Activated T-cell treated with anti-CD3 and anti-CD28 coated beads for 4 hours (primary cell): ENCODE measurements at places on chromosomes 6 and 20.

DNA sequence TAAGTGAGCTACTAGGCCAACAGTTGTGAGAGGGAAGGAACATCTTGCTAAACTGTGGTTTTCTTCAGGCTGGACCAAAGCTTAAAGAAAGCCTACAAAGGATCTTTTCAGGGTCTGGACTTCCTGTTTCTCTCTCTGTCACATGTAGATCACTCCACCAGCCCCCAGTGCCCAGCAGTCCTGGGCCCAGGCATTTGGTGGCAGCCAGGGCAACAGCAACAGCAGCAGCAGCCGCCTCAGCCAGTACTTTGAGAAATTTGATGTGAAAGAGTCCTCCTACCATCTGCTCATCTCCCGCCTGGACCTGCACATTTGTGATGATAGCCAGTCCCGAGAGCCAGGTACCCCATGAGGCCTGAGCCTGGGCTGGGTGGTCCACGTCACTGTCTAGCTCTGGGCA, 44.1 kb downstream of the BLTP3A start:
- DNase-seq = no peak

DNA sequence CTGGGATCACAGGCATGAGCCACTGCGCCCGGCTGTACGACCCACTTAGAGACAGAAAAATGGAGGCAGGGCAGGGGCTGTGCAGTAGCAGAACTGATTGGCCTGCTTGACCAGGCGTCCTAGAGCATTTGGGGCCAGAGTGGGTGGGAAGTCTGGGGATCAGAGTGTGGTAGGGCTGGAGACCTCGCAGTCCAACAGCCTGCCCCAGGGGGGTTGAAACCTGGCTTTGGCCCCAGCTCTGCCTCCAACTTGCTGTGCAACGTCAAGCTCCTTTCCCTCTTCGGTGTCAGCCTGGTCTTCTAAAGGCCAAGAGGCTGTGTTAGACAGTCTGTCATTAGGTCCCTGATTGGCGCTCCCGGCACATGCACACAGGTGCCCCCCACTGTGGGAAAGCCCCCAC, 15.3 kb upstream of the SPDEF start:
- no peak for DNase-seq

DNA sequence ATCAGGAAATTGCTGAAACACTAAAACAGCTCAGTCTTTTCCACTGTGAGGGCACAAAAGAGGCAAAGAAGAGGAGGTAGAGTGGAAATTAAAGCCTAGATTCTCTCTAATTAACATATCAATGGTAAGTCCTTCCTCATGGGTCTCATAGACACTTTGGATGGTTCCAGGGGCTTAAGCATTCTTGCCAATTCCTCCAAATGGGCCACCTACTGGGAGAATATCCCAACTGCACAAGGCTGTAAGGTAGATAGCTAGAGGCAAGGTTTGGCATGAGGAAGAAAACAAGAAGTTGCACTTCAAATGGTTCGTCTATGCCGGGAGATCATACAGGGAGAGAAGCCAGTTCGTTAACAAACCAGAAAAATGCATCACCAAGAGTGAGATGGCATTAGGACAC, 107.6 kb upstream of the KHDRBS2 start:
- DNase-seq = no peak

DNA sequence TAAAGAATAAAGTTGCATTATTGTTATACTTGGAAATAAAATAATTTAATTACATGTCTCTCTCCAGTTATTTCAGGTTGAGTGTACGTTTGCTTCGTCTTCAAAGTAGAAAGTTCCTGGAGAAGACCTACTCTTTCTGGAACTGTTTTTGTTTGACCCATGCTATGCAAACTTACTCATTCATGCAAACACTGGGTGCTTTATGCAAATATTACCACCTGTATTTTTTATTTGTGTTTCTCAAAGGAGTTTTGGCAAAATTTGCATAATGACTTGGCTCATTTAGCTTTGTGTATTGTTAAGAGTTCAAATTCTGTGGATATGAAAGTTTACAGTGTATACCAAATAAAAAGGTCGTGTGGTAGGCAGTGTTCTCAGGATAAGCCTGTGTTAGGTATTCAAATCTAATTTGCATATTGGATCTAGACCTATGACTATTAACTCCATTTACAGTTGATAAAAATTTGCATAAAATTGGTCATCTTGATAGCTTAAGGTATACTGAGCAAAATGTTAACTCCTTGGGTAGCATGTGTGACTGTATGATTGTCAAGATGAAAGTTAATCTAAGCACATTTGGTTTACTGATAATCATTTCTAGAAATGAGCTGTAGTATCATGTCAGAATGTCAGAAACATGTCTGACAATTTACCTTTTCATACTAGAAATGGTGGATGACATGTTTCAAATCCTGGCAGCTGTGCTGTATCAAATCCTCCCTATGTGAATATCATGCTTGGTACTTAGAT, 65.2 kb downstream of the CDKAL1 start:
- DNase-seq = no peak

GRCh38 chr6:257774-258173, 34.5 kb upstream of the DUSP22 start:
- DNase-seq = no peak

DNA sequence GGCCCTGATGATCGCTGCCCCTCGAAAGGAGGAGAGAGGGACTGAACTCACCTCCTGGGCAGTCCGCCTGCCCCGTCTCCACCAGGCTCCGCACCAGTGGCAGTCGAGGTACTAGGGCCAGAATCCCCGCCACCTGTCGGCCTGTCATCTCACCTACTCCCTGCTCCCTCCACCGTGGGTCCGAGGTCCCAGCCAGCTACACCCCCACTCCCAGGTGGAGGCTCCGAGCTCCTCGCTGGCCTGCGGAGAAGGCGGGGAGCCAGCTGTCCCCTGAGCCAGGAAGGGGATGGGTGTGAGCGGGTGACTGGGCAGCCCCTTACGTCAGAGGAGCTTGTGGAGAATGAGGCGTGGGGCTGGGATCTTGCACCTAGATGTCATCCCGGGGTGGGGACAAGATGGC, 1066.5 kb upstream of the MANEA start:
- DNase-seq = no peak

- DNase-seq = no peak
Measured at GRCh38 chr20:61289166-61289565, 37.1 kb downstream of the CDH4 start.

GRCh38 chr20:39853636-39854035, 835.4 kb downstream of the MAFB start:
- DNase-seq = no peak

- no peak for DNase-seq
Measured at GRCh38 chr6:98335594-98335993, 498.8 kb upstream of the POU3F2 start.

DNA sequence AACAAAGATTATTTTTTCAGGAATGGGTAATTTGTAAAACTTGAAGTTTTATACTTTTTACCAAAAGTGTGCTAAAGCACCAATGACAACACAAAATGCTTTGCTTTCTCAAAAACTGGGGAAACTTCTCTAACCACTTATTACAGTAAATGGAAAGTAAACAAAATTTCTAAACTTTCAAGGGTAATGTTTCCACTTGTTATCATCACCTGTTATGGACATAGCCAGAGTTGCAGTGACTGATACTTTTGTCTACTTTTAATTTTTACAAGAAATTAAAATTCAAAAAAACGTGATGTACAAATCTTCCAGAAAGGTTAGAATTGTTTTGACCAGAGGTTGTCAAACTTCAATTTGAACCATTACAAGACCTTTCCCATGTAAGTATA, 99.9 kb downstream of the JAG1 start:
- no peak for DNase-seq

DNA sequence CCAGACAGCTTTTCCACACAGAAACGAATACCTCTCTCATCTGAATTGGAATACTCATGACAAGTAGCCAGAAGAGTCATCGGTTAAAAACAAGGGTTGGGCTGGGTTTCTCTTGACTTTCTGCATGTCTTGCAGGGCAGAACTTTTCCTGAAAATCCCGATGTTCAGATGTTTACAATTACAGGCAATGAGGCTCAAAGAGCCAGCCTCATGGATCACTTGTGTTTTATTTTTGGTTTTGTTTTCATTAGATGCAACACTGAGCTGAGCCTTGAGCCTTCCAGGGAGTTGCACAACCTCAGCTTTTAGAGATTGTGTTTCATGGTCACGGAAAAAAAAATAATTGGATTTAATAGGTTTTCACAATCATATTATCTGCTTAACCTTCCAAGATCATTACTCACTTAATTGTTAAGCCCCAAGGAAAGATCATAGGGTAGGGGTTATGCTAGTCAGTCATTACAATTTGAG, 288.1 kb upstream of the PRDM1 start:
- DNase-seq = no peak

- DNase-seq = no peak
Measured at GRCh38 chr6:111603040-111603439, 2.6 kb downstream of the TRAF3IP2 start.

DNA sequence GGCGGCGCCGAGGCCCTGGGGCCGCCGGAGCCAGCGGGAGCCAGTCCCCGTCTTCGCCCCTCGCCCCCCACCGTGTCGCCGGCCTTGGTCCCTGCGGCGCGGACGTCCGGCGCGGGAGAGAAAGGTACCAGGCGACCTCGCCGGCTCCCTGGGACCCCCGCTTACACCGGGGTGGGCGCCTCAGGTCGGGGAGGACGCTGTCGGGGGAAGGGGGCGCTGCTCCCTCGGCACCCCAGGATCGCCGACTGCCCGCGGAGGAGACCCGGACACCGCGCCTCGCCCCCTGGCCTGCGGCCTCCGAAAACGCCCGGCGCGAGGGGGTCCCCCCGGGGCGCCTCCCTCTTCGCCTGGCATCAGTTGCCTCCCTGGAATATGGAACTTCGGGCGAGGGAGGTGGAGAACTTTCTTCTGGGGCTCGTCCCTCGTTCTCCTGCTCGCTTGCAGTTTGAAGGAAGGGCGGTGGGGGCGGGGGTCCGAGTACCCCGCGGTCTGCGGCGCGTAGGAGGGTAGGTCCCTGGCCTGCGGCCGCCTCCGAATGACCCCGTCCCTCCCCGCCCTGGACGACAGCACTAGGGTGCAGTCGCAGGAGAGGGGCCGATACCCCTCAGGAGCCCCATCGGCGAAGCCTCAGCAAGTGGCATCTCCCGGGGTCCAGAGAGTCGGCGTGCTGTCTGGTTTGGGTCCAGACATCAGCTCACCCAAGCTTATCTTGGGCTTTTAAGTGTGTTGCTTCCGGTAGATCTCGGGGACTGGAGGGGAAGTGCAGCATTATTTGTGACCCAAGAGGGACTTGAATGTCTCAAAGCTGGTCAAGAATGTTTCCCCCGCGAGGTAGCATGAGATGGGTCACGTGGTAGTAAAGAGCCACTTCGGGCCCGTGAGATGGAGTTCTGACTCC, 549 bp downstream of the ANKRD6 start:
- DNase-seq = no peak

- no peak for DNase-seq
Measured at GRCh38 chr6:70370496-70370895, 42.8 kb upstream of the FAM135A start.

- no peak for DNase-seq
Measured at GRCh38 chr6:131861381-131861780, 53.6 kb downstream of the ENPP1 start.

- DNase-seq = no peak
Measured at GRCh38 chr6:152824666-152825065, 74.1 kb downstream of the VIP start.

DNA sequence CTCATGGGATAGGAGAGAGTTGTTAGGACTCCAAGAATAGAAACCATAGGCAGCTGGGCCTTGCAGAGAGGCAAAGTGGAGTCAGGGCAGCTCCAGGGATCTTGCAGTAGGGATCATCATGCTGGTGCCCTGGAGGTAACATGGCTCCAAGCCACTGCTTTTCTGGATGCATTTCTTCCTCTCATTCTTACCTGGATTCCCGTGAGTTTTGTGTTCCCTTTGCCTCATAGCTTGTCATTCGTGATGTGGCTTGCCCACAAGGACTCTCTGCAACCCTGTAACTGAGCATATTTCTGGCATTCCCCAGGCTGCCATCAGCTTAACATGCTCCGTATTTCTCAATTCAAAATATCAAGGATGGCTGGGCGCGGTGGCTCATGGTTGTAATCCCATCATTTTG, 5.3 kb downstream of the NHLRC1 start:
- no peak for DNase-seq

- DNase-seq = no peak
Measured at GRCh38 chr20:17304774-17305173, 77.9 kb downstream of the PCSK2 start.

- no peak for DNase-seq
Measured at GRCh38 chr20:37911261-37911660, 8.3 kb downstream of the VSTM2L start.

GRCh38 chr6:134447883-134448387, 130.0 kb upstream of the SGK1 start:
- DNase-seq = no peak

DNA sequence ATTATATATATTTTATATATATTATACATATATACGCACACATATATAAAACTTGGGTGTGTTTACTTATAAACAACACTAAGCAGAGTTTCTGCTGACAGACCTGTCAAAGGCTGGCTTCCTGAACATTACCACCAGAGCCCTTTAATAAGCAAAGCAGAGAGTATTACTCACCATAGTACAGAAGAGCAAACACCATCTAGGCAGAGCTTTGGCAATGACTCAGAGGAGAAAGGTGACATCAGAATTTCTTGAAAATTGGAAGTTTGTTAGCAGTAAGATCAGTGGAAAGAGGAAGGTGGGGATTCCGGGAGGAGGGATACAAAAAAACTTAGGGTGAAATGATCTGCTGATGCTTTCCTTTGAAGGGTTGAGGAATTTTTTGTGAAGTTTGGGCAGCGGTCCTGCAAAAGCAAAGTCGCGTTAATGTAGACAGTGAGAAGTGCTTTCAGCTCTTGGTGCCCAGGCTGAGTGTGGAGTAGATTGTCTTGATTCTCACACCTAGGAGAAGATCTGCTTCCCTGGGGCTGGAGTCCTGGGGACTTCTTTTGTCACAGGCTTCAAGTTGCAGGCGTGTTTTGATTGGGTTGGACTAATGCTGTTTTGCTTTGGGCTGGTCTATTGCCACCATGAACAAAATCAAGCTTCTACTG, 109.6 kb upstream of the BACH2 start:
- DNase-seq = no peak

GRCh38 chr6:127939442-127940066, 38.7 kb upstream of the THEMIS start:
- DNase-seq = no peak

DNA sequence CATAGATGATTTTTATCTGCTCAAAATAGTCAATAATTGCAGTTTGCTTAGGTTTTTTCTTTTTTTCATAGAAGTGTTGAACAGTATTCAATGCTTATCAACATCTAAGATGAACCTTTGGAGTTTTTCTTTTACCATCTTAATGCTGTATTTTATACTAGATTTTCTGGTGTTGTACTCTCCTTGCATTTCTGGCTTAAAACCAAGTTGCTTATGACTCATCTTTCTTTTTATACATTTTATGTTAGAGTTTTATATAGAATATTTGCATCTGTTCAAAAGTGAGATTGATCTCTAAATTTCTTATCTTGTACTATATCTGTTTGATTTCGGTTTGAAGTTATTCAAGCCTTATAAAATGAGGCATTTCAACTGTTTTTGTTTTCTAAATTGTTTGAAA, 232.5 kb downstream of the RFPL4B start:
- no peak for DNase-seq

GRCh38 chr20:50547964-50548363, 37.8 kb downstream of the PTPN1 start:
- no peak for DNase-seq

GRCh38 chr20:36872852-36873251, 3.1 kb upstream of the TLDC2 start:
- no peak for DNase-seq
